ENCODE measurements at places on chromosomes 4 and X. TPM values are rescaled to one million over a fixed set of nuclear protein-coding genes. Genes with fewer than 3 reads are reported as not detected.

DNA sequence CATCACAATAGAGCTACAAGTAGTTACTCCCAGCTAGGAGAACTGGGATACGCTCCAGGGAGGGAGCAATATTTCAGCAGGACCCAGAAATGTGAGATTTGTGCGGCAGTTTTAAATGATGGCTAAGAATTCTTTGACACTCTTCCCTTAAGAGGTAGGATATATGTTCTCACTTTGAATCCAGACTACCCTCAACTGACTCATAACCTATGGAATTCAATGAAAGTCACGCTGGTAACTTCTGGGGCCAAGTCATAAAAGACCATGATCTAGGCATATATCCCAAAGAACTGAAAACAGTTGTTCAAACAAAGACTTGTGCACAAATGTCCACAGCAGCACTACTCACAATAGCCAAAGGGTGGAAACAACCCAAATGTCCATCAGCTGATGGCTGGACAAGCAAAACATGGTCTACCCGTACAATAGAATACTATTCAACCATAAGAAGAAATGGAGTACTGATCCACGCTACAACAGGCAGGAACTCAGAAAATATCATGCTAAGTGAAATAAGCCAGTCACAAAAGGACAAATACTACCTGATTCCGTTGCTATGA is 10.5 kb downstream of the CD99L2 start:
- DNase-seq, result no peak
- no peaks in the 10 kb centered on the region for H3K36me3 ChIP-seq
- H3K27me3 ChIP-seq, result no peaks in the 10 kb centered on the region

GRCh38 chr4:7206385-7206784 is 14.0 kb downstream of the SORCS2 start:
- no peaks in the 10 kb centered on the region for H3K36me3 ChIP-seq
- peaks cover 7% of the 10 kb centered on the region for H3K4me1 ChIP-seq
- H3K27me3 ChIP-seq, result no peaks in the 10 kb centered on the region
- no peak overlapping the region for H3K4me3 ChIP-seq
- DNase-seq, result no peak
- H3K27ac ChIP-seq, result peak overlapping the region; percentile 17

GRCh38 chrX:112341598-112341997 is 259.0 kb upstream of the TRPC5 start:
- no peaks in the 10 kb centered on the region for H3K4me1 ChIP-seq
- H3K27me3 ChIP-seq, result no peaks in the 10 kb centered on the region
- no peaks in the 10 kb centered on the region for H3K36me3 ChIP-seq
- H3K4me3 ChIP-seq, result no peak overlapping the region
- H3K27ac ChIP-seq, result no peak overlapping the region

DNA sequence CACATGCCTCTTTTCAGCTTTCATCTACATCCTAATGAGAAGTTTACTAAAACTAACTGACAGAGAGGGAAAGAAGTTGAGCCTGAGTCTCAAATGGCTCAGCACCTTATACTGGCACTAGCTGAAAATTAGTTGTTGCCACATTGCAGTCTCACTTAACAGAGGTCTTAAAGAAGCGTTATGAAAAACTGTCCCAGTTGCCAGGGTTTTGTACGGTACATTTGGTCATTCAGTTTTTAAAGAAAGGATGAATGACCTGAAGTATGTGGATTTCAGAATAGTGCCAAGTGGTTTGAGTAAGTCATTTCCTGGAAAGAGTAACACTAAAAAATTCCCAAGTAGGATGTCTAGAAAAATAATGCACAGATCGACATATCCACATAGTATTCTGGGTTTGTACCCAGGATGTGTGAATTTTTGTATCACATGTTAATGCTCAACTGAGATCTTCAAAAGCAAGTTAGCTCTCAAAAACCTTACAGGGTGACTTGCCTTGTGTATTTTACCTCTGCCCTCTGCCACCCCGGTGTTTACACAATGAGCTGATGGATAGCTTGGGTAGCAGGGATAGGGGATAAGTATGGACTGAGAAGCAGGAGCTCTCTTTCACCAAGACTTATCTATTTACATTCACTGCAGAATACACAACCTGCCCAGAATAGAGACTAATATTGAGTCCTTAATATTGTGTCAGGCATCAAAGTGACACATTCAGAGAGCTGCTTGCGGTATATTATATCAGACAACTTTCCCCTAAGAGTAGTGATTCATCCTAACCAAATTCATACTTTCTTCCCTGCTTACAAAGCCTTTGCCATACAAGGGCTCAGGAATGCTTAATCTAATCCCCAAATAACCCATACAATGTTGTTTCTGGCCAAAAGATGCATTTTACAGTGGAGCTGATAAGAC is 1075.7 kb upstream of the PABPC4L start:
- H3K36me3 ChIP-seq, result no peaks in the 10 kb centered on the region
- H3K4me1 ChIP-seq, result no peaks in the 10 kb centered on the region
- no peaks in the 10 kb centered on the region for H3K27me3 ChIP-seq

GRCh38 chr4:73434311-73434710 is 1.7 kb upstream of the AFP start:
- no peak for DNase-seq
- no peaks in the 10 kb centered on the region for H3K4me1 ChIP-seq
- H3K27ac ChIP-seq, result no peak overlapping the region

The GRK4 gene
- total RNA-seq, result 2.5 TPM

DNA sequence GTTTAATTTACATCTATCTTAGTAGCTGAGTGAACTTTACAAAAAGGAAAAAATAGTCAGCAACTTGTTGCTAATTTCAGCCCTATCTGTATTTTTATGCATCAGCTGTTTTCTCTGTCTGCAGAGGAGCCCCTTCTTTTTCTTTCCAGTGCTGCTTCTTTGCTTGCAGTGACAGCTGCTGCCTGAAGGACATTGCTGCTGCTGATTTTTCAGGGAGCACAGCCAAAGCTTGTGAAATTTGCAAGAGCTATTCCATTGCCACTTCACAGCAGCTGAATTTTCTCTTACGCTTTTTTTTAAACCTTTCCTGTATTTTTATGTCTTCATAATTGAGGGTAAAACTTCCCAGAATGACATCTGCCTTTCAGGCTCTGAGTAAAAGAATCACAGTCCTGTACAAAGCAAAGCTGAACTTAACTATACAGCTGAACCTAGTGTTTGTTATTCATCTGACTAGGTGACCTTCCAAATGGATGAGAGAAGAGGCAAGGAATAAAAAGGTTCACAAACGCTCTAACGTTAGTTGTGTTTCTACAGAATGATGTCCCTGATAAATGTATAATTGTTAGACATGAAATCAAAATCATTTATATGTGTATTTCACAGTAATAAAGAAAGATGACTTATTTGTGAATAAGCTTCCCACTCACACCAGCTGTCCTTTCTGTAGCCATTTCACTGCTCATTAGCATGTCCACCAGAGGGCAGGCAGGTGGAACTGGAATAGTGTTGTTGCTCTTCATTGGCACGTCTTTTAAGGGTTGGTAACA is 541.4 kb downstream of the ADGRL3 start:
- H3K27me3 ChIP-seq, result no peaks in the 10 kb centered on the region
- no peaks in the 10 kb centered on the region for H3K4me1 ChIP-seq
- H3K36me3 ChIP-seq, result no peaks in the 10 kb centered on the region
- no peak overlapping the region for H3K27ac ChIP-seq

DNA sequence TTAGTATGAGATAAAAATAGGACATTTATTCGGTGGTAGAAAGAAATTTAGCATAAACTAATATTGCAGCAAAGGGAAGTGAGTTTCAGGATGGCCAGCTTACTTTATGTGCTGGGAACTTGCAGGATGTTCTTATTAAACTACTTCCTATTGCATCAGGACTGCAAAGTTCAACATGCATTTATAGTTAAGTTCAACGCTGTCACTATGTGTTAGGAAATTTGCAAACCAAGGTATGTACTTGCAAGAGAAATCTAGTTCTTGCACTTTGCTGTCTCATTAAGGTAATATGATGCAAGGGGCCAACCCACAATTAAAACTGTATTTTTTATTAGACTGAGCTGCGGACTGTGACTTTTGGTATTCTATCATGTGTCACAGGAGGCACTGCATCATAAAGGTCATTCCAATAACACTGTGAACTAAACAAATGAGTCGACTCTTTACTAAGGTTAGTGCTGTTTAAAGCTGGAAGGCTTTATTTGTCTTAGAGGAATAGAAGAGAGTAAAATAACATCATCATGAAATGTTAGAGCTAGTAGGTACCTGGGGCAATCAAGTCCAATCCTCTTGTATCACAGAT is 1525.7 kb upstream of the TENM3 start:
- H3K36me3 ChIP-seq, result no peaks in the 10 kb centered on the region
- H3K27me3 ChIP-seq, result no peaks in the 10 kb centered on the region
- no peaks in the 10 kb centered on the region for H3K4me1 ChIP-seq
- DNase-seq, result no peak

- no peak overlapping the region for H3K4me3 ChIP-seq
- peak; percentile 30 for DNase-seq
- peaks cover 3% of the 10 kb centered on the region for H3K27me3 ChIP-seq
- no peaks in the 10 kb centered on the region for H3K4me1 ChIP-seq
These were observed 4.7 kb upstream of the NKX6-1 start for GRCh38 chr4:84503495-84504437.

The CYLC1 gene
- not detected for total RNA-seq

DNA sequence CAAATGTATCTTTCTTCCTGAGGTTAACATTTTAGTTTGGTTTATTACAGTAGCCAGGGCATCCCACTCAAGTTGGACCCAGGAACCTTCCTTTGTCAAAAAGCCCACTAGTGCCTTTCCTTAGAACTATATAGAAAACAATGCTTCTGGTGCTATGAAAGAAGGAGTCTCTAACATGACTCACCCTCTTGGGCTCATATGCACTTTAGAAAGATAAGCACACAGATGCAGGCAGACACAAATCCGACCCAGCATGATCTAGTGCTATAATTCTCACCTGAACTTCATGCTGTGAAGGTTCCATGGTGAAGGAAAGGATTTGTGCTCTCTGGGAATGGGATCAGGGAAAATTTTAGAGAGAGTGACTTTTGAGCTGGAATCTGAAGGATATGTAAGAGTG is 289.4 kb downstream of the ANKRD50 start:
- no peak overlapping the region for H3K4me3 ChIP-seq
- H3K27me3 ChIP-seq, result no peaks in the 10 kb centered on the region
- no peak for DNase-seq
- no peaks in the 10 kb centered on the region for H3K4me1 ChIP-seq
- H3K36me3 ChIP-seq, result no peaks in the 10 kb centered on the region

The COX7B2 gene
- not detected for total RNA-seq

- H3K27me3 ChIP-seq, result no peaks in the 10 kb centered on the region
- no peak overlapping the region for H3K4me3 ChIP-seq
- DNase-seq, result no peak
- no peak overlapping the region for H3K27ac ChIP-seq
These were observed 68.4 kb upstream of the ETNPPL start for GRCh38 chr4:108831291-108831690.

DNA sequence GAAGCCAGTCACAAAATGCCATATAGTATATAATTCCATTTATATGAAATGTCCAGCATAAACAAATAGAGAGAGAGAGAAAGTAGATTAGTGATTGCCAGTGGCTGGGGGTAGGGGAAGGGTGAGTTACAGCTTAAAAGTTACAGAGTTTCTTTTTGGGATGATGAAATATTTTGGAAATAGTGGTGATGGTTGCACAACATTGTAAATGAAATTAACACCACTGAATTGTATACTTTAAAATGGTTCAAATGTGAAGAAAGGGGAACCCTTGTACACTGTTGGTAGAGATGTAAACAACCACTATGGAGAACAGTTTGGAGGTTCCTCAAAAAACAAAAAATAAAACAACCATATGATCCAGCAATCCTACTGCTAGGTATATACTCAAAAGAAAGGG is 131.2 kb upstream of the GPC4 start:
- H3K4me1 ChIP-seq, result no peaks in the 10 kb centered on the region
- no peak for DNase-seq
- H3K36me3 ChIP-seq, result no peaks in the 10 kb centered on the region
- H3K27ac ChIP-seq, result no peak overlapping the region
- H3K4me3 ChIP-seq, result no peak overlapping the region

GRCh38 chrX:68432648-68433047 is 647 bp downstream of the OPHN1 start:
- peaks cover 23% of the 10 kb centered on the region for H3K4me1 ChIP-seq
- H3K27ac ChIP-seq, result peak overlapping the region; percentile 90
- peak overlapping the region; percentile 82 for H3K4me3 ChIP-seq
- no peak for DNase-seq
- H3K36me3 ChIP-seq, result no peaks in the 10 kb centered on the region

DNA sequence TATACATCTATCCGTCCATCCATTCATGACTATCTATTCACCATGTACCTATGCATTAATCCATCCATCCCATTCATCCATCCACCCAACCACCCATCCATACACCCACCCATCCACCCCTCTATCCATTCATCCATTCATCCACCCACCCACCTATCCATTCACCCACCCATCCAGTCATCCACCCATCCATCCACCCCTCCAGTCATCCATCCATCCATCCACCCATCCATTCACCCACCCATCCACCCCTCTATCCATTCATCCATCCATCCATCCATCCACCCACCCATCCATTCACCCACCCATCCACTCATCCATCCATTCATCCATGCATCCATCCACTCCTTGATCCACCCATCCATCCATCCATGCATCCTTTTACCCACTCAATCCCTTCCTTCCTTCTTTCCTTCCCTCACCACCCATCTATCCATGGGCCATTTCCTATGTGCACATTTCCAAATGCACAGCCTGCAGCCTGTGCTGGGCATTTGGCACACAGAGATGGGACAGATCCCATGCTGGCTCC is 100.8 kb upstream of the ADRA2C start:
- H3K4me1 ChIP-seq, result no peaks in the 10 kb centered on the region
- H3K4me3 ChIP-seq, result no peak overlapping the region
- no peak for DNase-seq
- H3K27me3 ChIP-seq, result no peaks in the 10 kb centered on the region
- no peak overlapping the region for H3K27ac ChIP-seq

DNA sequence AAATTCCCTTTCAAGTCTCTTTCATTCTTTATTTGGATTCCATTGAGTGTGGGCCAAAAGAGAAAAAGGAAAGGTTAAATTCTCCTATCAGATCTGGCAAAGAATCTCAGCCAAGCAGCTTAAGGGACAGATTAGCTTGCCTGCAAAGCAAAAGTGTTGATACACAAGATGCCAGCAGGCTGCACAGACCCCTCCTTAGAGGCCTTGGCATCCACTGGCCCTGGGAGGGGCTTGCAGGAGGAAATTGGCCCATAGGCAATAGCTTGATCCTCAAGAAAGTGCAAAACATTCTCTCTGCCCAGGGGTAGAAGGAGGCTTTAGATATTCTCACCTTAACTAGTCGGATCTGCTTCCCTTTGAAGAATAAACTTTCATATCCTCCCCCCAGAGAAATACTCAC is 300.4 kb upstream of the CPEB2 start:
- no peak for DNase-seq
- H3K4me1 ChIP-seq, result no peaks in the 10 kb centered on the region
- H3K4me3 ChIP-seq, result no peak overlapping the region
- H3K36me3 ChIP-seq, result no peaks in the 10 kb centered on the region
- H3K27ac ChIP-seq, result no peak overlapping the region

GRCh38 chr4:56158483-56158882 is 209.7 kb downstream of the CEP135 start:
- no peaks in the 10 kb centered on the region for H3K27me3 ChIP-seq
- DNase-seq, result no peak
- H3K27ac ChIP-seq, result no peak overlapping the region
- H3K36me3 ChIP-seq, result no peaks in the 10 kb centered on the region
- H3K4me3 ChIP-seq, result no peak overlapping the region

The ZNF732 gene
- not detected for total RNA-seq

- DNase-seq, result no peak
- no peaks in the 10 kb centered on the region for H3K27me3 ChIP-seq
- H3K27ac ChIP-seq, result no peak overlapping the region
- no peak overlapping the region for H3K4me3 ChIP-seq
These were observed 116.4 kb upstream of the PUDP start for GRCh38 chrX:7264399-7264798.

The ADD1 gene
- total RNA-seq, result 158 TPM
